T-cell (primary cell): ENCODE measurements at places on chromosomes 2 and 18. TPM values are rescaled to one million over a fixed set of nuclear protein-coding genes. Genes with fewer than 3 reads are reported as not detected.

DNA sequence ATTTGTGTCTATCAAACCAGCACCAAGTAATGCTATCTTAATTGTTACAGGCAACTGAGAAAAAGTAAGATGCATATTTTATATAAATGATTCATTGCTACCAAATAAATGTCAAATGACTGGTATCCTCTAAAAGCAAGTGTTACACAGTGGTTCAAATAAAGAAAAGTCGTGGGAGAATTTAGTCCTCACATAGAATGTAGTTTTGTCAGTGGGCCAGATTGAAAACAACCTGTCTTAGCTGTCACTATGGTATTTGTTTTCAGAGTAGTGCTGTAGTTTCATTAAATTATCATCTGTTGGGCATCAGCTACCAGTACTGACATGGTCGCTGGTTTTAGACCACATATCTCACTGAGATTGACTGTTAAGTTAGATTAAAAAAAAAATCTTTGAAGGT lies 10.2 kb upstream of the EIF2AK3 start:
- no peaks in the 10 kb centered on the region for H3K36me3 ChIP-seq
- H3K4me1 ChIP-seq: no peaks in the 10 kb centered on the region
- H3K27me3 ChIP-seq: peaks cover 10% of the 10 kb centered on the region

- no peaks in the 10 kb centered on the region for H3K36me3 ChIP-seq
- H3K27ac ChIP-seq: no peak overlapping the region
- peaks cover 18% of the 10 kb centered on the region for H3K4me1 ChIP-seq
- no peaks in the 10 kb centered on the region for H3K27me3 ChIP-seq
Measured at GRCh38 chr2:64992990-64993389, 3.8 kb downstream of the SLC1A4 start.

DNA sequence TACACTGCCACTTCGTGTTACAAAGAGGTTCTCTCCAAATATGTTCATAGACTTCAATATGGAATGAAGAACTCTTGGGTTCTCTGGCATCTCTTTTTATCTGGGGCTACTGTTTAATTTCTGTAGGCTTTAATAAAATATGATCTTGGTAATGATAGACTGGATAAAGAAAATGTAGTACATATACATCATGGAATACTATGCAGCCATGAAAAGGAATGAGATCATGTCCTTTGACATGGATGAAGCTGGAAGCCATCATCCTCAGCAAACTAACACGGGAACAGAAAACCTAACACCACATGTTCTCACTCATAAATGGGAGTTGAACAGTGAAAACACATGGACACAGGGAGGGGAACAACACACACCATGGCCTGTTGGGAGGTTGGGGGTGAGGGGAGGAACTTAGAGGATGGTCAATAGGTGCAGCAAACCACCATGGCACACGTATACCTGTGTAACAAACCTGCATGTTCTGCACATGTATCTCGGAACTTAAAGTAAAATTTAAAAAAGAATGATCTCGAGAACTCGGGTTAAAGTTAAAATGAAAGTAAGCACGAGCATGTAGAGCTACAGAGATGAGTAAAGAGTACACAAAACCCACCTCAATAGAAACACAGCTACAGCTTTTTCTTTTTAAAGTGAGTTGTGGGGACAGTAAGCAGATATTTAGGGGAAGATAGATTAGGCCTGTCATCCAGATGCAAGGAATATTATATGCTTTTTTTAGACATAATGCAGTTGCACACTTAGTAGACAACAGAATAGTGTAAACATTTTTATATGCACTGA lies 102.3 kb downstream of the SGPP2 start:
- no peaks in the 10 kb centered on the region for H3K4me1 ChIP-seq
- DNase-seq: no peak
- no peaks in the 10 kb centered on the region for H3K36me3 ChIP-seq
- no peak overlapping the region for H3K4me3 ChIP-seq
- no peaks in the 10 kb centered on the region for H3K27me3 ChIP-seq

DNA sequence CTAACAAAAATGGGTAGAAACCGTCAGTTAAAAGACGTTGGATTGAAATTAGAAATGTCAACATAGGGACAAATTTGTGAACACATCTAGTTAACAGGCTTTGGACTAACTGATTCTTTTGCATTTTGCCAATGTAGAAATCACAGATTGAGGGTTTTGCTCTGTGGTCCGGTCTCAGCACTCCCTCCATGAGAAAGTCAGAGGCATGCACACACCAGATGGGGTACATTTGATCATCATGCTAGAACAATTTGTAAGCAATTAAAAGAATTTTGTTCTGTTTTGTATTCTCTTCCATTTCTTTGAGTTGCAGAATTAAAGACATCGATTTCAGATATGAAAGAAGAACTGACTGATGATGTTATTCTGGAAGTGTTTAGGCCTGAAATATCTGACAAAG lies 179.1 kb upstream of the CCDC68 start:
- no peaks in the 10 kb centered on the region for H3K36me3 ChIP-seq
- no peaks in the 10 kb centered on the region for H3K27me3 ChIP-seq
- no peak overlapping the region for H3K4me3 ChIP-seq

DNA sequence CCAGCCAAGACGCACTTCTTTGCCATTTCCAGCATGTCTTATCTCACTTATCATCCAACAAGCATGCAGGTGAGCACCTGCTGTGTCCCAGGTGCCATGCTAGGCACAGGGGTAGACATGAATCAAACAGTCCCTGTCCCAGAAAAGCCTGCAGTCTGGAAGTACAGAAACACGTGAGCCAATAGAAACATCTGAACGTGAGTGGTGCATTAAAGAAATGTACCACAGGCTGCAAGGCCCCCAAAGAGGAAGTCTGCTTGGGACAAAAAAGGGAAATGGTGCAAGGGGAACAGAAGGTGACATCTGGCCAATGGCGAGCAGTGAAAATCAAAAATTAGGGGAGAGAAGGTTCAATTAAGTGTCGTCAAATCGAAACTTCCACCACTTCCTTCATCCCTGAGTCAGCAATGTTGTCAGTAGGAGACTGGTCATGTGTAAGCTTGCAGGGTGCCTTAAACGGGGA lies 17.6 kb upstream of the TMEM247 start:
- no peak for DNase-seq
- H3K36me3 ChIP-seq: no peaks in the 10 kb centered on the region
- H3K4me3 ChIP-seq: no peak overlapping the region
- H3K4me1 ChIP-seq: no peaks in the 10 kb centered on the region
- H3K27me3 ChIP-seq: no peaks in the 10 kb centered on the region

KCNG2 gene
- total RNA-seq: not detected

ZNF514 gene
- 25.5 TPM for total RNA-seq

ARHGAP28 gene
- total RNA-seq: not detected
